Activated naive CD4-positive, alpha-beta T cell treated with Interleukin-2 at 50 U/mL for 16 hours (primary cell): ENCODE measurements at places on chromosomes 7 and 10.
A peak's percentile ranks its signal among the peaks of the same experiment; 100 is the strongest.

- no peak for DNase-seq
Observed at GRCh38 chr10:34121125-34121753, 693.9 kb downstream of the PARD3 start.

DNA sequence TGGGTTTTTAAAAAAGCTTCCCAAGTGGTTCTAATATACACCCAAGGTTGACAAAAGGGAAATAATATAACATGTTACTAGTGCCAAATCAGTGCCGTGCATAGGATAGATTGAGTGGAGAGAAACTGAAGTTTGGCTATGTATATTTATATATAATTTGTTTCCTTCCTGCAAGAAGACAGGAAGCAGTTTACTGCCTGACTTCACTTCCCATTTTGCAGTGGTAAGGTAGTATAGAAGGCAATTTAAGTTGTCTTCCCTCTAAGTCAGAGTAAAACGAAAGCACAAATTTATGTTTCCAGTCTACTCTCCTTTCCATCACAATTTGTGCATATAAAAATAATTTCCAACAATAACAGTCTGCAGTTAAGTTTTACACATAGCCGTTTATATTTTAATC, 3.4 kb upstream of the HYCC1 start:
- DNase-seq: no peak

- DNase-seq: no peak
Observed at GRCh38 chr7:33692956-33693355, 212.4 kb upstream of the BMPER start.

DNA sequence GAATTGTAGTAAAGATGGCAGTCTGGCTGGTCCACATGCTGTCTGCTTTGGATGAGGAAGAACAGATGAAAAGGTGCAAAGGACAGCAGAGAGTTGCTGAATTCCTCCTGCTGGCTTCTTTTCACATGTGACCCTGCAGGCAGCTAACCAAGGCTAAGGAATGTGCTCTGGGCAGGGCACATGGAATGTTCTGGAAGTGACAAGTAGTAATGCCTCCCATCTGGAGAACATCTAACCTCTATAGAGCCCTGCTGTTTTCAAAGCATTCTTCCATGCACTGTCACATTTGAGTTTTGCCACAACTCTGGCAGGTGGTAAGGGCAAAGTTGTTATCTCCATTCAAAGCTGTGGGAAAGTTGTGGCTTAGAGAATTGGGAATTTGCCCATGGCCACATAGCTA, 208.8 kb downstream of the STK31 start:
- no peak for DNase-seq

DNA sequence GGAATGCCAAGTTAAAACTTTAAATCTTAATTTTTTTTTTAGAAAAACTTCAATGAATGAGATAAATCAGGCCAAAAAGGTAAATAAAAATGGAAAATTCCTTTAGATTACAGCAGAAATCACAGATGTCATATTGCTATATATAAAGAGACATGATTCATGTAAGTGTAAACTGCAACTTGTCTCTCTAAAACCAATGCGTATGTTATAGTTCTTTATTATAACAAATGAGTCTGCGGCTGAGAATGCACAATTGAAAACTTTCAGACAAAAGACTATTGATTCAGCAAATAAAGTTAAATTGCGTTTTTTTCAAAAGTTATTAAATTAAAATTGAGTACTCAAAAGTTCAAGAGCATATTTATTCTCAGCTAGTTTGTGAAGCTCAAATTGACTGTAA, 425.3 kb downstream of the PARD3 start:
- no peak for DNase-seq

DNA sequence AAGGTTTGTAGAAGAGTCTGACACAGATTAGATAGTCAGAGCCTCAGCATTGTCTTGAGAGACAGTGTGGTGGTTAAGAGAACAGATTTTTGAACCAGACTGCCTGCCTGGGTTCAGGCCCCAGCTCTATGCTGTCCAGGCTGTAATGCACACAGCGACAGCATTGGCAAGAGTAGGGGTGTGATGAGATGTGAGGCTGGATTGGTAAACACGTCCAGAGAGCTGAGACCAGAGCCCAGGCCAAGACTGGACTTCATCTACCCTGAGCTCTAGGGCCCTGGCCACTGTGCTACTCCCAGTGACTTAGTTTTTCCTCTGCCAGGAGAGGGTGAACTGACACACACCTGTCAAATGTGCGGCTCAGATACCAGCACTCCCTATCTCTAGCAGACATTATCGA, 360.4 kb downstream of the RPS24 start:
- no peak for DNase-seq

DNA sequence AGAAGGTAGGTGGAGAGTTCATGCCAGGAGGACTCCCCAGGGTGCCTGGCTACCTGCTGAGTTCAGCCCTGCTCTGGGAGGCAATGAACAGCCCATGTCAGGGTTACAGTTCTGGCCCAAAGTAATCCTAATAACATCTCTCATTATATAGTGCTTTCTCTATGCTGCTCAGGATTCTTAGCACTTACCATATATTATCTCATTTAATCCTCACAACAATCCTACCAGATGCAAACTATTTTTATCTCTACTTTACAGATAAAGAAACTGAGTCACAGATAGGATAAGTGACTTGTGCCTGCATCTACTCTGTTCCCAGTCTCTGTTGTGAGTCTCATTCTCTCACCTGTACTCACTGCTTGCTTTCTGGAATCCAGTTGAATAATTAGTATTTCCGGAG, 105.1 kb upstream of the NFE2L3 start:
- DNase-seq: no peak

DNA sequence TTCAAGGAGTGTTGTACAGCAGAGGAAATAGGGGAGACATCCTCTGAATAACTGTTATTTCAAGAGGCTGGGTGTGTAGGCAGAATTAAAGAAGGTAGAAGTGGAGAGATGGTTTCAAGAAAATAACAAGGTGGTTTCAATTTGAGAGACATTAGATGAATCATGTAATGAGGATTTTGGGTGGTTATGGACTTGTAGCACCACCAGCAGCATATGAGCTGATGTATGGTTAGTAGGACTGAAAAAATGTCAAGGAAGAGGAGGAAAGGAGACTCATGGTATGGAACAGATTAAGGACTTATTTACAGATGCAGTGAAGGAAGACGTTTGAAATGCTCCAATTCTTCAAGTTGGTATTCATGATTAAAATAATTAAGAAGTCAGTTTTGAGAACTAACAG, 166.2 kb downstream of the EXOC4 start:
- no peak for DNase-seq

DNA sequence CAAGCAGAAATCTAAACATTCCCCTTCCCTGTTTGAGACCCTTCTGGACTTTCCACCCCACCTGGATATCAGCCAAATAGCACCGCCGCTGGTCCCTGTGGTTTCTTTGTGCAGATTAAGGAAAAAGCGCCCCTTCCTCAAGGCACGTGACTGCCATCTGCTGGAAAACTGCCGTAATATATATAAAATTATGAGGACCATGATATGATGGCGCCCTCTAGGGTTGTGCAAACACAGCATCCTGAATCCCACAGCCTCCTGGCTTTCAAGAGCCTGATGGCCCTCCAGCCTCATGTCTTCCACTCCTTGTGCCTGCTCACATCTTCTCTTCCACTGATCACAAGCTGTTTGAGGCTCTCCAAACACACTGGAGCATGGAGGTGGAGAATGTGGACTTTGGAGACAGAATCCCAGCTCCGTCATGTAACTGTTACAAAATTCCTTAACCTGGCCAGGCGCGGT, 121.3 kb downstream of the MYL10 start:
- DNase-seq: peak; percentile 4

- DNase-seq: no peak
Observed at GRCh38 chr7:2833083-2833910, 10.8 kb downstream of the GNA12 start.

- no peak for DNase-seq
Observed at GRCh38 chr10:120987359-120987758, 136.2 kb downstream of the WDR11 start.

GRCh38 chr10:107126512-107127065, 37.9 kb downstream of the SORCS1 start:
- no peak for DNase-seq

- peak; percentile 49 for DNase-seq
Observed at GRCh38 chr10:22651276-22651980, 63.0 kb downstream of the PIP4K2A start.

DNA sequence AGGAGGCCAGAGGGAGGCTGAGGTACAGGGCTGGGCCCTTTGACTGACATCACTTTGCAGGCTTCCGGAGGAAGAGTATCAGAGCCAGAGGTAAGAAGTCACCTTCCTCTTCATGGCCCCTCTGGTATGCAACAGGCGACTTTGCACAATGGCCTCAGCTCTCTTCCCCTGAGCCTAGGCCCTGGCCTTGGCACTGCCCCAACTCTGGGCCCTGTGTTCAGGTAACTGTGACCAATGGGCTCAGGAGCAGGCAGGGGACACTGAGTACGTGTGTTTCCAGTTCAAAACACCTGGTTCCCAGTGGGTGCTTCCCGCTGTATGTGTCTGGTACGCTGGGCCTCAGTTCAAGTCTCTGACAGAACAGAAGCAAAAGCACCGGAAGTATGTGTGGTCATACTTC, 12.1 kb upstream of the PAX2 start:
- DNase-seq: no peak

DNA sequence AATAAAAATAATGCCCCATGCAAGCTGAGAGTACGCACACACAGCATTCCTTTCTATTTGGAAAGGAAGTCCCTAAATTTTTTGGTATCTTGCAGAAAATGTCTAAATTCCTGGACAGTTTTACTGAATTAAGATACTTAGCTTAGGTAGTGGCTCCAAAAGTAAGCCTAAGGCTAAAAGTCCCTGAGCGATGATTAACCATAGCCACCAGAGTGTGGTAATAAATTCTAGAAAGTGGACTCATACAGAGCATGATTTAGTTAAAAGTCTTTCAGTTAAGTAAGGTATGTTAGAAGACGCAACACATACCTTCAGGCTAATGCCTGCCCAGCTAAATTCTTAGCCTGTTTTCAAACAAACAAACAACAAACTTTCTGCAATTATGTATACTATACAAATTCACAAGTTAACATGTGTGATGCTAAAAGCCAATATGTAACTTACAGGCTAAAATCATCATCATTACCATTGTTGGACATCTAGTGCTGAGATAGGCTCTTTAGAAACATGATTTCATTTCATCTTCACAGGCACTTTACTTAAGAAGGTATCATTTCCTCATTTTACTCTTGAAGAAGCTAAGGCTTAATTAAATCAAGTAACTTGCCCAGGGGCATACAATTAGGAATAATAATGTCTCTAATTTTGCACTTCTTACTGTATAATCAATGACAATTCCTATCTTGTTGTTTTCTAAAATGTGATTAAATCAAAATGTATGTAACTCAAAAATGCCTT, 261.4 kb upstream of the YAE1 start:
- no peak for DNase-seq

- peak; percentile 61 for DNase-seq
Observed at GRCh38 chr10:31319602-31320549, 860 bp downstream of the ZEB1 start.

GRCh38 chr7:153354071-153354470, 594.5 kb downstream of the ACTR3B start:
- no peak for DNase-seq

DNA sequence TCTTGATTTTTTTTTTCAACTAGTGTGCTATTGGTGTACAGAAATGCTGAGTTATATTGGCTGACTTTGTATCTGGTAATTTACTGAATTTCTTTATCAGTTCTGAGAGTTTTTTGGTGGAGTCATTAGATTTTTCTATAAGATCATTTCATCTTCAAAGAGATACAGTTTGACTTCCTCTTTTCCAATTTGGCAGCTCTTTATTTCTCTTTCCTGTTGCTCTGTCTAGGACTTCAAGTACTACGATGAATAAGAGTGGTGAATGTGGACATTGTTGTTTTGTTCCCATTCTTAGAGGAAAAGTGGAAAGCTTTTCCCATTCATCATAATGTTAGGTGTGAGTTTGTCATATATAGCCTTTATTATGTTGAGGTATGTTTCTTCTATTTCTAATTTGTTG, 50.2 kb downstream of the LOXL4 start:
- DNase-seq: no peak

DNA sequence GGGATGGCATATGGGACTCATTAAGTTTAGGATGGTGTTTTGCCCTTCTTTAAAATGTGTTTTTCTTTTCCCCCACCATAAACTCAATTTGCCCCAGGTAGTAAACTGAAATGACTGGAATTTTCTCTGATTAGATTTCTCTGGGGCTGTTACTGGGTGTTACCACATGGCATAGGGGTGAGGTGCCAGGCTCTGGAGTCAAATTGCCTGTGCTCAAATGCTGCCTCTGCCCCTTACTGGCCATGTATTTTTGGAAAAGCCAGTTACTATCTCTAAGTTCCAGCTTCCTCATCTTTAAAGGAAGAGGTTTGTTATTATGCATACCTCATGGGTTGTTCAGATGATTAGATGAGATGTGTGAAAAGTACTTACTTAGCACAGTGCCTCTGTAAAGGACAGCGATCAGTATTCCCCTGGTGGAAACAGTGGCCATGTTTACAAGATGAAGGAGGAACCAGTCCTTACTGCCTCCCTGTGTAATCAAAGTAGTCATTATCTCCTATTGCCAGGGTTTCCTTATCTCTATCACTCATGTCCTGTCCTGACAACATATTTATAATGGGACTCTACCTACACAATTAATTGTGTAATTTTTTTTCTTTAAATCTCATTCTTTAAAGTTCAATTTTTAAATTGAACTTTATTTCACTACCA, 352.0 kb downstream of the KCNMA1 start:
- no peak for DNase-seq

GRCh38 chr10:91879515-91880170, 29.6 kb downstream of the FGFBP3 start:
- DNase-seq: no peak

DNA sequence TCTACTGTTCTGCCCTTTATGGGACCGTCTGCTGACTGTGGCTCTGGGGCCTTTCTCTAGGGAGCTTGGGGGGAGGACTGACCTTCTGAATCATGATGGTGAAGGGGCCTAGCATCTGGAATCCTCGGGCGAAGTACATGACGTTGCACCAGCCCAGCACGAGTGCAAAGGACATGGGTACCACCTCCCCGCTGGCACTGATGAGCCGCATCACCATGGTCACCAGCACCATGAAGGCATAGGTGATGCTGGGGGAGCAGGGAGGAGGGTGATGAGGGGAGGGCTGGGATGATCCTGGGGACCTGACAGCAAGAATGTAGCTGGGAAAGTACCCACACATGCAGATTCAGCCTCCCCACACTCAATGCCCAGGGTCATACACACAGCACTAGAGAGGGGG, 11.1 kb downstream of the TRPV6 start:
- no peak for DNase-seq

GRCh38 chr10:51729822-51730555, 30.6 kb upstream of the CSTF2T start:
- DNase-seq: no peak

- DNase-seq: no peak
Observed at GRCh38 chr7:106283501-106283830, 1.3 kb downstream of the NAMPT start.
